ENCODE measurements at places on chromosomes 7 and 10.

- no peak for DNase-seq
These were observed 145.8 kb downstream of the AUTS2 start for GRCh38 chr7:69744026-69744425.

GRCh38 chr7:95018021-95018420 lies 110.6 kb downstream of the PPP1R9A start:
- no peak for DNase-seq

GRCh38 chr7:12670743-12671520 lies 16.5 kb upstream of the ARL4A start:
- no peak for DNase-seq

- no peak for DNase-seq
These were observed 44.9 kb downstream of the VIPR2 start for GRCh38 chr7:159099711-159100231.

DNA sequence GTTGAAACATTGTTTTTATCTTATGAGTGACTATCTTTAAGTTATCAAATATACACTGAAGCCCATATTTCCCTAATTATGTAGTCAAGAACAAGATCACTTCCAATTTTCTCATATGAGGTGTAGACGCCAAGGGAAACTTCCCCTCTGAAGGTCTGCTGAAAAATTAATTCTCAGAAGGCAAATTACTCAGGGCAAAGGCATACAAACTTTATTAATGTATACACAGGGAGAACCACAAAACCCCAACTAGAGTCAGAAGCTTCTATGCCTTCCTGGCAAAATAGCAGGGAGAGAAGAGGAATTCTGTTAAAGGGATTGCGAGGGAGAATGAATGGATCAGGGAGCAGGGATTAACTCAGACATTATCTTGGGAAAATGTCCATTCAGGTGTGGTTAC lies 83.4 kb downstream of the DOCK4 start:
- DNase-seq: no peak

DNA sequence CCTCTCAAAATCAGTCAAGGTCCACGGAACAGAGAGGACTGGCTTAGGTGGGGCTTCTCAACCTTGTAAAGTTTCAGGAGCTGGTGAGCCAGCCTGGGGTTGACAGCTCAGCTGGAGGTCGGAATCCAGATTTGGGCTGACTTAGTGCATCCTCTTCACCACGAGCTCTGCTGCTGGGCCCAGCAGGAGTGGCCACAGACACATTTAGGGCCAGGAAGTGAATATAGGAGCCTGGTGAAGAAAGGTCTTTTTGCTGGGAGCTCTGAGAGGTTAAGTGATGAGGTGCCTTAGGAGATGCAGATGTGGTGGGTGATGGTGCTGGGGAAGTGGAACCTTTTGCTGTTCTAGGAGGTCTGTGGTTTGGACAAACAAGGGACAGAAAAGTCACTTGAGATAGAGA lies 39.3 kb upstream of the MMD2 start:
- DNase-seq: no peak

- DNase-seq: no peak
These were observed 57.7 kb upstream of the KCNIP2 start for GRCh38 chr10:101901340-101901739.

- DNase-seq: no peak
These were observed 124.8 kb downstream of the PHTF2 start for GRCh38 chr7:77923419-77923818.

- no peak for DNase-seq
These were observed 87.7 kb downstream of the PTPRZ1 start for GRCh38 chr7:121960678-121961077.

- DNase-seq: no peak
These were observed 40.9 kb upstream of the MET start for GRCh38 chr7:116630932-116631671.

DNA sequence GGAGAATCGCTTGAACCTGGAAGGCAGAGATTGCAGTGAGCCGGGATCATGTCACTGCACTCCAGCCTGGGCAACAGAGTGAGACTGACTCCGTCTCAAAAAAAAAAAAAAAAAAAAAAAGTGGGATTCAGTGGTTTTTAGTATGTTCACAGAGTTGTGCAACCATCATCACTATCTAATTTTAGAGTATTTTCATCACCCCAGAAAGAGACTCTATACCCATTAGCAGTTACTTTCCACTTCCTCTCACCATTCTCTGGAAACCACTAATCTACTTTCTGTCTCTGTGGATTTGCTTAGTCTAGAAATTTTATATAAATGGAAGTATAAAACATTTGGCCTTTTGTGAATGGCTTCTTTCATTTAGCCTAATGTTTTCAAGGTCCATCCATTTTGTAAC lies 113.4 kb downstream of the ST7 start:
- no peak for DNase-seq

- DNase-seq: no peak
These were observed 11.2 kb upstream of the ARPC1A start for GRCh38 chr7:99314504-99314903.
